ENCODE measurements at places on chromosomes 11 and 22.

DNA sequence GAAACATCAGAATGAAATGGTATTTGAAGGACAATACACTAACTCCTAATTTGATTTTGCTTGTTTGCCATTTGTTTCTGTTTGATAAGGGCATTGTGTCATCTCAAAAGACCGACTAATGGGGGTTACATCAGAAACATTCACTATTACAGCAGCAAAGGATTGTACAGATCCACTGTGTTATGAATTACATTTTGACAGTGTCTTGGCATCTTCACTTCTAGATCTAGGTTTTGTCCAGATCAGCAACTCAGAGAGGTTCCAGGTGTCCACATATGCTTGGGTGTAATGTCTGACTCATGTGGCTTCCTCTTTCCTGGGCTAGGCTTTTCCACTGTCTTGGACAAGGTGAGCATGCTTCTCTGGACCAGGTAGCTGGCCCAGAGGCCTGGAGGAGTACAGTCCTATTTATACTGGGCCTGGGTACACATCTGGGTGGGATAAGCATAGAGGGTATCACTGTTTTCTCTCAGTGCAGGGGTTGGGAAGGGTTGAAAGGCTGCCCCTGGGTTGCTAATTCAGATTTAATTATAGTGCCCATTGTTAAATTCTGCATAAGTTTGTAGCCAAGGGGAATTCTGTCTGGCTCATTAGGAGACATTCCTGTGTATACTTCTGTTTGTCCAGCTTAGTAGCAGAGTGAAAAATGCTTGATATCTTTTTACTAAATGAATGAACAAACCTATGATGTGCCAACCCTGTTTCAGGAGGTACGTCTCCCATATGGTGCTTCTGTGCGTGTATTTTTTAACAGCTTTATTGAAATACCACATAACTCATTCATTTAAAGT is 23.8 kb downstream of the DDI1 start:
- peak; percentile 9 for DNase-seq

- DNase-seq, result no peak
Measured at GRCh38 chr11:13963169-13963948, 836 bp downstream of the SPON1 start.

GRCh38 chr11:69213316-69213715 is 57.6 kb downstream of the SMIM38 start:
- no peak for DNase-seq

DNA sequence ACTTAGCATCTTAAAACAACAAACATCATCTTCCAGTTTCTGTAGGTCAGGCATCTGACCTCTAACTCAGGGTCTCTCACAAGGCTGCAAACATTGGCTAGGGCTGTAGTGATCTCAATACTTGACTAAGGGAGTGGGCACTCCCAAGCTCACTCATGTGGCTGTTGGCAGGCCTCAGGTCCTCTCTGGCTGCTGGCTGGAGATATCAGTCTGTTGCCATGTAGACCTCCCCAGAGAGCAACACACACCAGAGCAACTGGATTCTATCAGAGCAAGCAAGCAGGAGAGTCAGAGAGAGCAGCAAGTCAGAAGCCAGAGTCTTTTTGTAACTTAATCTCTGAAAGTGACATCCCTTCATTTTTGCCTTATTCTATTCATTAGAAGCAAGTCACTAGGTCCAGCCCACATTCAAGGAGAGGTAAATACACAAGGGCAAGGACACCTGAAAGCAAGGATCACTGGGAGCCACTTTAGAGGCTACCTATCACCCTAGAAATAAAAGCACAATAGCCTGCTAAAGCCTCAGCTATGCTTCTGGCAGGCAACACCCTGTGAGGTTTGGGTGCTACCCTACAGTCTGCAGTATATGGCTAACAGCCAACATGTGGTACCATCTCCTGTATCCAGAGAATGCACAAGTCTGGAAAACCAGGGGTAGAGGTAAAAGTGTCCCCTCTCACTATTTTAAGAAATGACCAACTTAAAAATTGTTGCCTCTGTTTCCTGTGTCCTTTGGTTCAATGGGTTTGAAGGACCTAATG is 33.5 kb upstream of the CD44 start:
- DNase-seq, result peak; percentile 41

Measured in NCI-H226 (cell line).